ENCODE measurements at places on chromosomes 6 and 20.

- DNase-seq, result no peak
Observed at GRCh38 chr6:51892750-51893149, 194.7 kb downstream of the PKHD1 start.

- no peak for DNase-seq
Observed at GRCh38 chr6:10567256-10568026, 46.3 kb downstream of the GCNT2 start.

DNA sequence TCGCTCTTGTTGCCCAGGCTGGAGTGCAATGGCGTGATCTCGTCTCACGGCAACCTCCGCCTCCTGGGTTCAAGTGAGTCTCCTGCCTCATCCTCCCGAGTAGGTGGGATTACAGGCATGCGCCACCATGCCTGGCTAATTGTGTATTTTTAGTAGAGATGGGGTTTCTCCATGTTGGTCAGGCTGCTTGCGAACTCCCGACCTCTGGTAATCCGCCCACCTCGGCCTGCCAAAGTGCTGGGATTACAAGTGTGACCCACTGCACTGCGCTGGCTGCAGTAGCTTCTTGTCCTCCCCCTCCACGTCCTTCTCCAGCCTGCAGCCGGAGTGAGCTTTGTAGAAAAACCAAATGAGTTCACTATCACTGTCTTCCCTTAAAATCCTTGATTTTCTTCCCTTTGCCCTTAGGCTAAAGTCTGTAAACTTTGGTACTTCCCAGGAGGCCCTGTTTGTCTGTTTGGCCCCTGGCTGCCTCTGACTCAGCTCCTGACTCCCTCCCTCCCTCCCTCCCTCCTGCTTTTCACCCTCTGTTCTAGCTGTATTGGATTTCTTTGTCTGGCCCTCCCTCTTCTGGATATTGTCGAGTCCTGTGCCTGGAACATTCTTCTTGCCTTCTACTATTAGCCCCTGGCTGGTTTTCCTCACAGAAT, 12.9 kb downstream of the PARD6B start:
- peak; percentile 62 for DNase-seq

DNA sequence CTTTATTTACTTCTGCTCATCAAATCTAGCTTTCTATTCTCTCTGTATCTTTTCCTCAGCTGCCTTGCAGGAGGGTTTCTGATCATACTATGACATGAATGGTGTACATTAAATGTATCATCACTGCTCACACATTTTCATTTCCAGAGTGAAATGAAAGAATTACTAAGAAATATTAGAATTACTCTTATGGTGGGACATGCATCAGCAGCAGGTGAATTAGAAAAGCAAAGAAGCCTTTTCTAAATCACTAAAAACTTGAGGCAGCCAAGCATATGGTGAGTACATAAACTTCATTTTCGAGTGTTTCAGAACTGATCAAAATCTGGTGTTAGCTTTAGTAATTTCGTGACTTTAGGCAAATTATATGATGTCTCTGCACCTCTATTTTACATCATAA, 23.6 kb downstream of the IL17A start:
- DNase-seq, result no peak

DNA sequence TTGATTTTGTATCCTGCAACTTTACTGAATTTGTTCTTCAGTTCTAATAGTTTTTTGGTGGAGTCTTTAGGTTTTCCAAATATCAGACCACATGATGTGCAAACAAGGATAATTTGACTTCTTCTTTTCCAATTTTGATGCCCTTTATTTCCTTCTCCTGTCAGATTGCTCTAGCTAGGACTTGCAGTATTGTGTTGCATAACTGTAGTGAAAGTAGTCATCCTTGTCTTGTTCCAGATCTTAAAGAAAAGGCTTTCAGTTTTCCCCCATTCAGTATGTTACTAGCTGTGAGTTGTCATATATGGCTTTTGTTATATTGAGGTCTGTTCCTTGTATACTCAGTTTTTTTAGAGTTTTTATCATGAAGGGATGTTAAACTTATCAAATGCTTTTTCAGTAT, 4.6 kb downstream of the MICB start:
- no peak for DNase-seq
